Left ventricle myocardium superior (tissue), 1 donor: ENCODE measurements at places on chromosomes 4 and X.

DNA sequence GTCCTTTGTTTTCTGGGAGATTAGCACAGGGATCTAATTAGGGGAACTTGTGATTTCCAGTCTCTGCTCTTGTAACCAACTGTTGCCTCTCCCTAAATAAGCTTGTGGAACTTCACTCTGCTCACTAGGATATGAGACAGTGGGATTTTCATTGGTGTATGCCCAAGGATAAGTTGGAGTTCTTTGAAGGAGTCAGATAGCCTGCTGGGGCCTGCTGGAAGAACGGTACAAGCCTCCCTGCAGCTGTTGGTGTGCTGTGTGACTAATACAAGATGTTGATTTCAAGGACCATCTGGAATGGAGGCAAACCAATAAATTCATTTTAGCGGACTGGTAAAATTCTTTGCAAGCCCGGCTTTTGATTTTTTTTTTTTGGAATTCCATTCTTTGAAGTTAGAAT lies 167.0 kb downstream of the AASDH start:
- no peak for DNase-seq

GRCh38 chr4:30939069-30939468 lies 218.9 kb downstream of the PCDH7 start:
- DNase-seq, result no peak

GRCh38 chr4:54384563-54384962 lies 155.5 kb downstream of the PDGFRA start:
- DNase-seq, result no peak

GRCh38 chr4:163165217-163166017 lies 1.3 kb downstream of the NAF1 start:
- no peak for DNase-seq

DNA sequence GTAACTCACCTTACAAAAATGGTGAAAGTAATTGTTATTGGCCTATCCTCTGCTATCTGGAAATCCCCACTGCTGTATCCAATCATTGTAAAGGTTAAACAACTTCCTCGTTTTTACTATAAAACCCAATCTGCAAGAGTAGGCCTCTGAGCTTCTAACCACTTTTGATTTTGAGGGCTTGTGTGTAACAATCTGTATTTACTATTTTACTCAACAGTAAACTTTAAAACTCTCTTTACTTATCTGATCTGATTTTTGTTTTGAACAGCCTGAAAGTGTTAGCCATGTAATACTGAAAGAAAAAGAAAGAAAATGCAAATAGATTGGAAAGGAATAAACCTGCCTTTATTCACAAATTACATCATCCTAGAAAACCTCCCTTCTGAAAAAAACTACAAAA lies 63.1 kb downstream of the SLC10A7 start:
- no peak for DNase-seq

DNA sequence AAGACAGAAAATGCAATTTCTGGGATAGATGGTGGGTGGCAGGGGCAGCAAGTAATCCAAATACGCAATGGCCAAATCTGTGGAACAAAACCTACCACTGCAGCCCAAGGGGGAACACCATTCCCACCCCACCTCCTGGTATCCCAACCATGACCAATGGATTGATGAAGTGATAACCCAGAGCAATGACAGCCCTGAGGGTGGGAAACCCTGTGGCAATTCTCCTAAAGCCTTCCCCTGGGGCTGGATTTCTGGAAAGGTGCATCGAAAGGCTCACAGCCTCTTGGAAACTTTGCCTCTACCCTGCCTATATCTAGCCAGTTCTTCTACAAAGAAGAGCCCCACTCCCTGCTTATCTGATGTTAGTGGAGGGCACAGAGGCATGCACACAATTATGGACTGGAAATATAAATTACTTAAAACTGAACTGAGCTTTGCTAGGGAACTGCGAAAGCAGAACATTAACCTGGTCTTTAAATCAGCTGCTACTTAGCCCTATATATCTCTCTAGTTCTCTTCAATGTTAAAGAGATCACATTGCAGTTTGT lies 59.9 kb upstream of the TXK start:
- DNase-seq, result no peak

GRCh38 chrX:123504630-123505270 lies 228.1 kb downstream of the THOC2 start:
- DNase-seq, result no peak

GRCh38 chr4:105845559-105845958 lies 49.7 kb upstream of the NPNT start:
- DNase-seq, result no peak

DNA sequence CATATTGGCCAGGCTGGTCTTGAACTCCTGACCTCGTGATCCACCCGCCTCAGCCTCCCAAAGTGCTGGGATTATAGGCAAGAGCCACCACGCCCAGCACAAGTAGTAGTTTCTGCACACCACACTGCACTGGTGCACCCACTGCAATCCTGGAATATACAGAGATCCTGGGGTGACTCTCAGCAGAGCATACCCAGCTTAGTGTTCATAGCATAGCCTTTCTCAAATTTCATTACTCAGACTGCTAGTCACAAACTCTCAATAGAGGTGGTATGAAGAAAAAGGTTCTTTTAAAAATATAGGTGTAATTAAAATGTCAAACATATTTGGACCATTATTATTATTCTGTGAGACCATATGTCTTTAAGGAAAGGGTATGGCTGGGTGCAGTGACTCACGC lies 6.2 kb upstream of the ARHGAP10 start:
- DNase-seq, result no peak

GRCh38 chrX:72297953-72298730 lies 7.6 kb downstream of the CITED1 start:
- DNase-seq, result no peak

DNA sequence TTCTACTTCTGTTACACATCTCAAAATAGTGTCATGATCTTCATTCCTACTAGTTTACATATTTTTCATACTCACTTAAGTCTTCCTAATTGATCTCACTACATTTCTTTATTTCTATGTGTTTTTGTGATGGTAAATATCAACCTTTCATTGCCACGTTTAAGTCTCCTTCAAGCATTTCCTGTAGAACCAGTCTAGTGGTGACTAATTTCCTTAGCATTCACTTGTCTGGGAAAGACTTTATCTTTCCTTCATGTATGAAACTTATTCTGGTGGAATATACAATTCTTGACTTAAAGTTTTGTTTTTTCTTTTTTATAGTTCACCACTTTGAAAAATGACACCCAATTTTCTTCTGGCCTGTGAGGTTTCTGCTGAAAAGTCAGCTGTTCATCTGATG lies 181.4 kb upstream of the NEIL3 start:
- DNase-seq, result no peak

DNA sequence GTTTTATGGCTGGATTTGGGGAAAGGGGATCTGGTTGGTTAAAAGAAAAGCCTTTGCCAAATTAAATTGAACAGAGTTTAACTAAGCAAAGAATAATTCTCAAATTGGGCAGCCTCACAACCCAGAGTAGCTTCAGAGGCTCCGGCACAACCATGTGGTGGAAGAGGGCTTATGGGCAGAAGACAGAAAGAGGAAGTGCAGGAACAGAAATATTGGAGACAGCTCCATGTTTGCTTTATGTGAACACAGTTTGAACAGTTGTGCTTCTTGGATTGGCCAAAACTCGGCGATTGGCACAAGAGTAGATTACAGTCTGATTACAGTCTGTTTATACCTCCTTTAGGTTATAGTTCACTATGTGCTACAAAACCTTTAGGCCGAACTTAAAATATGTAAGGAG lies 562.7 kb downstream of the TRIML1 start:
- no peak for DNase-seq

- DNase-seq, result no peak
Measured at GRCh38 chr4:86961605-86962295, 26.9 kb downstream of the AFF1 start.

GRCh38 chrX:9122519-9123245 lies 88.8 kb upstream of the FAM9B start:
- no peak for DNase-seq

GRCh38 chrX:15598026-15598425 lies 2.7 kb downstream of the ACE2 start:
- no peak for DNase-seq

DNA sequence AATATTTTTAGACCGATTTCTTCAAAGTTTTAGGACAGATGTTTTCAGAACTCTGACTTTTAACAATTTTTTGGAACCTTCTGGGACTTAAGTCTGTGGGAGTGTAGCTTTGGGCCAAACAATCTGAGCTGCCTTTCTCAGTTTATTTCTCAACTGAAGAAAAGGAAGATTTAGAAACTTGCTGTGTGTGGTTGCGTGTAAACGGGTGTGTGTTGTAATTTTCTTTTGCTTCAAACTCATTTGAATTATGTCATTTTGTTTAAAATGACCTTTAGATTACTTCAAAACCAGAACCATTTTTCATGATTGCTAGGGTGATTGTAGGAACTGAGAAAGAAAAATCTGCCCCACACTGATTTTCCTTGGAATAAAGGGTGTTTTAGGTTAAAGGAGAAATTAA lies 577.7 kb upstream of the GALNTL6 start:
- DNase-seq, result no peak

DNA sequence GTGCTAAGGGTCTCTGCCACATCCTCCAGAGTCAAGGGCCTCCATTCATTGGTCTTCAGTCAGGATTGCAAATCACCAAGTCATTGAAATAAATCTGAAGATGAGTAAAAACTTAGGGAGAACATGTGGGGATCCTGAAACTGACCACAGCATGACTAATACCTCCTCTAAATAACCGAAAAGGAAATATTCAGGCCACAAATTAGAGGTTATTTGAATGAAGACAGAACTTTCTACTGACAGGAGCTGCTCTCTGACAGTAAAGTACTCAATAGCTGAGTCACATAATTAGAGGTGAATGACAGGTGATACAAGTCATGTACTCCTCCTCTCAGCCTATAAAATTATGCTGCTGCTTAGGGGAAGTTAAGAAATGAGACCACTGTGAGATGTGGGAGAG lies 240.2 kb upstream of the F9 start:
- DNase-seq, result no peak

- DNase-seq, result no peak
Measured at GRCh38 chrX:30144971-30145731, 70.2 kb upstream of the MAGEB2 start.

DNA sequence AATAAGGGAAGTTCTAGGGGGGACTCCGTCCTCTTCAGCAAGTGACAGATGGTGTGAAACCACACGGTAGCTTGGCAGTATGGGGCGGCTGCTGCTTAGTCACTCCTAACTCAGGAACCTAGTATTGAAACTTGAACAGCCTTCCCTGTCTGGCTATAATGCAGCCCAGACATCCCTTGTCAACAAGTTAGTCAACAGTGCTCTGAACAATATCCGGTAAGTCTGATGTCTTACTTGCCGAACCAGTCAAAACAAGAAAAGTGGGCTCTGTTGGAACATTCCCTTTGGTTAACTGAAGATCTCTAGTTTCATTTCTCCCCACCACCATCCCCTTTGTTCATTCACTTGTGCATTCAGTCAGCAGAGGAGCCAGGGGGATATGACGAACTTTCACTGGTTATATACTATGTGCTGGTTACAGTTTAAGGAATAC lies 18.7 kb upstream of the CXCL13 start:
- DNase-seq, result no peak

DNA sequence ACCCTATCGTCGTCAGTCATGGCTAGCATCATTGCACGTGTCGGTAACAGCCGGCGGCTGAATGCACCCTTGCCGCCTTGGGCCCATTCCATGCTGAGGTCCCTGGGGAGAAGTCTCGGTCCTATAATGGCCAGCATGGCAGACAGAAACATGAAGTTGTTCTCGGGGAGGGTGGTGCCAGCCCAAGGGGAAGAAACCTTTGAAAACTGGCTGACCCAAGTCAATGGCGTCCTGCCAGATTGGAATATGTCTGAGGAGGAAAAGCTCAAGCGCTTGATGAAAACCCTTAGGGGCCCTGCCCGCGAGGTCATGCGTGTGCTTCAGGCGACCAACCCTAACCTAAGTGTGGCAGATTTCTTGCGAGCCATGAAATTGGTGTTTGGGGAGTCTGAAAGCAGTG lies 1.6 kb downstream of the ZCCHC12 start:
- DNase-seq, result peak; percentile 18

DNA sequence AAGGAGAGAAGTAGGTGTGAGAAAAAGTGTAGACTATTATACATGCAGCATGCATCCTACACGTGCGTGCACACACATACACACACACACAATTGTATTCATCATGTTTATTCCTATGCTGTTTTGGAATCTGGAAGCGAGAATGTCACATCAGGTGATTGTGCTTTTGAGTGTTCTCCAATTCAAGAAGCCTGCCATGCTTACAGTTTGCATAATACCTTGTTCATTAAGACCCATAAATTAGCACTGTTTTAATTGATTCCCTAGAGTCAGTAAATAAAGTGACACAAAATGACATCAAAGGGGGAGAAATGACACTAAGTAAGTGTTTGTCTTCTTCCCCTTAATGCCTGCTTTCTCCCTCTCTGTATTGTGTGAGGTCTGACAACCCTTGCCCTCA lies 336.1 kb upstream of the IGFBP7 start:
- DNase-seq, result no peak

DNA sequence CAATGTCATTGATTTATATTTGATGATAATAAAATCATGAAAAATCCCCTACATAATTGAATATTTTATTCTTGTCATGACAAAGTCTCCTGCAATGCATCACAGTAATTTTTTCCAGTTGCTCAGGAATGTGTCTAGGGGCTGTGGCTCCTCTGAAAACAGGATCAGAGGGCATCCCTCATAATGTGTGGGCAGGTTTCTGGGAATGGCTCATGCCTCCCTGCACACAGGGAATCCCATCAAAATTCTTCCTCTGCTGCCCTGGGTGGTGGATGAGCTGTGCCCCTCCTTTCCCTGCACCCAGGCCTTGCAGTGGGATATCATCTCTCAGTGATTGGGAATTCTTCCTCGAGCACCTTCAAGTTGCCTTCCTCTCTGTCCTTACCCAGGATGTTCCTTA lies 20.4 kb upstream of the PUDP start:
- DNase-seq, result no peak

DNA sequence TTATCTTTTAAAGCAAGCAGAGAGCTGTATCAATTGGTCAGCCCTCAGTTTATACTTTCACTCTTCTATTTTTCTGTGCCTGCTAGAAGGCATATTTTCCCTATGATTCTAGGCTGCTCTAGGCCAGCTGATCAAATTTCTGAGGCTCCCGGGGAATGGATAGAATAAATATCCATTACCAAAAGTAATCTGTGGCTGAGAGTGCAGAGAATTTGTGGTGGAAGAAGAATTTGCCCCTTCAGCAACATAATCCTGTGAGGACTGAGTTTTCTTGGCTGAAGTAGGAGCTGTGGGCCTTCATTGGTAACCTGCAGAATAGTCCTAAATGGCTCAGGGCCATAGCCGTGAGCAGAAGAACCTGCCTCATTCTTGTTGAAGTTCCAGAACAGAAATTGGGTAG lies 314.6 kb upstream of the CASK start:
- DNase-seq, result no peak

GRCh38 chrX:107135049-107135964 lies 16.7 kb upstream of the RBM41 start:
- no peak for DNase-seq

- no peak for DNase-seq
Measured at GRCh38 chr4:94877973-94878372, 120.2 kb downstream of the BMPR1B start.

DNA sequence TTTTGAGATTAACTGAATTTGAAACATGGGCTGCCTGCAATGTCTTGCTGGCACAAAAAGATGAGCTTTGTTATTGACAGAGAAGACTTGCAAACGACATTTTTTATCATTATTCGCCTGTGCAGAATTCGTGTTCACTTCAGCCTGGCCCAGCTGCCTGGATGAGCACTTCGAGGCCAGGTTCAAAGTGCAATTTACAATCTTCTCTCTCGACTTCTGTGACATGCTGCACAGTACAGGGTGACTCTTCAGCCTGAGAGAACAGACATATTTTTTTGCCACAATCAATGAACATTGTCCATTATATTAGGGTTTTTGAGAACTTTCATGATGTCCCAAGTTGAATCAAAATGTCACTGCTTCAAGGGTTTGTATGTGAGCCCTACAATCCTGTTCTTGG lies 616.5 kb downstream of the SMARCA1 start:
- DNase-seq, result no peak

- DNase-seq, result peak; percentile 24
Measured at GRCh38 chrX:1421433-1422134, 29.7 kb upstream of the SLC25A6 start.
